ENCODE measurements at places on chromosomes 7 and 10.
A peak's percentile ranks its signal among the peaks of the same experiment; 100 is the strongest.

- DNase-seq: no peak
Observed at GRCh38 chr10:49103761-49104160, 11.6 kb downstream of the VSTM4 start.

- peak; percentile 88 for DNase-seq
Observed at GRCh38 chr7:105808703-105809590, 67.5 kb downstream of the ATXN7L1 start.

DNA sequence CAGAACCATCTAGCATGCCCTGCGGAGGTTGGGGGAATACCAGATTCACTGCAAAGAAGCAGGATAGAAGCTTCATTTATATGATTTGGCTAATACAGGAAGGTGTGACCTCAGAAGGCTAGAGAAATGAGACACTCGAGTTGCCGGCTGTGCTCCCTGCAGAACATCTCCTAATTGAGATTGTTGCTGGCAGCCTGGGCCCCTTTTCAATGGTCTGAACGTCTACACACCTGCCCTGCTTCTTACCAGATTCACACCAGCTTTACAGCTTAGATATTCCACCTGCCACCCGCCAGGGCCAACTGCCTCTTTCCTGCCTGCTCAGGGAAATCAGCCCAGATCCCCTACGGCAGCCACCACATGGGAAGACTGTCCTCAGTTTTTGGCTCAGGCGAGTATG, 475.3 kb upstream of the AUTS2 start:
- no peak for DNase-seq

- no peak for DNase-seq
Observed at GRCh38 chr10:114753126-114753525, 68.5 kb upstream of the FHIP2A start.

DNA sequence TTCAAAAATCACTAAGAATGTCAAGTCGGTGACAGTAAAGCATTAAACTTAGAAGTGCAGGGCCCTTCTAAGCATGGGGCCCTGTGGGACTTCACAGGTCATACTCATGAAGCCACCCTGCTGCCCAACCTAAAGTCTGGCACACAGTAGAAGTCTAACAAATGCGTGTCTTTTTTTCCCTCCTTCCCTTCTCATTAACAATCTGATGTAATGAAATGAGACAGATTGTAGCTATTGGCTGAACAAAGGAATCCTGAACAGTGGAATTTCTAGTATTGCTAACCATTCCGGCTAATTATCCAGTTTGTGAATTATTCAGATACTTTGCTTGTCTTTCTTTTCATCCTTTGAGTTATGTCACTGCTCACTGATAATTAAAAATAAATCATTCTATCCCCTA, 369.9 kb downstream of the WDR11 start:
- no peak for DNase-seq

DNA sequence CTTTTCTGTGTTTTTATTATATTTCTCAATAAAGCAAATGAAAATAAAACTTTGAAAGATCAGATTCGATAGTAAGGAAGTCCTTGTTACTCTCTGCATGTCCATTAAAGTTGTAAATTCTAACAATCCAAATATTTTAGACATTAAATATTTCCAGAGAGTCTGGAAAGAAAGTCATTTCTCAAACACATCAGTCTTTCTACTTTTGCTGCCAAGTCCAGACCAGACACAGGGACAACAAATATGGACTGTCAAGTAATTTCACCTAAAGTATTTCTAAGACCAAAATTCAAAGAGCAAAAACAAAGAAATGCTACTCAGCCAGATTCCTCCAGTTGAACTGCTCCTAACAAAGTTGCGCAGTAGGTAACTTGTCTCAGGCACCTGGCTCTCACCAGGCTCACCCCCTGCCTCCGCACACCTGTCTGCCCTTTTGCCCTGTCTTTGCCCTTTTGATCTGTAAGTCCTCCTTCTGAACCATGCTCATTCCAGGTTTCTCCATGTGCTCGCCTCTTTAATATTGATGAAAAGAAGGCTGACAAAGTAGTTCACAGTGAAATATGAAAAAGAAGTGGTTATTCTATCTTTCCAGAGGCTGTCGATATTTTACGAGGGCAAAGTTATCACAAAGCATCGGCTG, 300.5 kb downstream of the C7orf25 start:
- DNase-seq: no peak

- no peak for DNase-seq
Observed at GRCh38 chr7:94658826-94659225, 2.9 kb upstream of the SGCE start.

- no peak for DNase-seq
Observed at GRCh38 chr10:63899673-63900300, 378.6 kb downstream of the REEP3 start.

- DNase-seq: no peak
Observed at GRCh38 chr10:50251394-50251793, at the start of gene ASAH2. Gene ASAH2 (minus strand): TSS chr10:50251516. CDS start chr10:50248610, 2,906 bp downstream.

DNA sequence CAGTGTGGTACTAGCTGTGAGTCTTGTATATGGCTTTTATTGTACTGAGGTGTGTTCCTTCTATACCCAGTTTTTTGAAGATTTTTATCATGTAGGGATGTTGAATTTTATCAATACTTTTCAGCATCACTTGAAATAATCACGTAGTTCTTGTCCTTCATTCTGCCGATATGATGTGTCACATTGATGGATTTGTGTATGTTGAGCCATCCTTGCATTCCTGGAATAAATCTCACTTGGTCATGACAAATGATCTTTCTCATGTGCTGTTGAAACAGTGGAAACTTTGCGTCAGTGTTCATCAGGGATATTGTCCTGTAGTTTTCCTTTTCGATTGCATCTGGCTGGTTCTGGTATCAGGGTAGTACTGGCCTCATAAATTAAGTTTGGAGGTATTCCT, 7.1 kb upstream of the PRKAR1B start:
- no peak for DNase-seq

DNA sequence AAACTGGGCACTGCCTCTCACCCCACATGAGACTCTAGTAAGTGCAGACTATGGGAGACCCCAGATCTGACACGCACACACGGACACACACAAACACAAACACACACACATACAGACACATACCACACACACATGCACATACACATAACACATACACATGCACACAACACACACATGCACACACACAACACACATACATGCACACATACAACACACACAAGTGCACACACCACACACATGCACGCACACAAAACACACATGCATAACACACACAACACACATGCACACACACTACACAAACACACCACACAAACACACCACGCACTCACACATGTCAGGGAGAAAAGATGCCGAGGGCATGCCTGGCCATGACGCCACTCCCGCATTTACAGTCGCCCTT, 205.5 kb downstream of the TYW1B start:
- no peak for DNase-seq

- peak; percentile 41 for DNase-seq
Observed at GRCh38 chr10:14742815-14743214, 31.9 kb downstream of the FAM107B start.

DNA sequence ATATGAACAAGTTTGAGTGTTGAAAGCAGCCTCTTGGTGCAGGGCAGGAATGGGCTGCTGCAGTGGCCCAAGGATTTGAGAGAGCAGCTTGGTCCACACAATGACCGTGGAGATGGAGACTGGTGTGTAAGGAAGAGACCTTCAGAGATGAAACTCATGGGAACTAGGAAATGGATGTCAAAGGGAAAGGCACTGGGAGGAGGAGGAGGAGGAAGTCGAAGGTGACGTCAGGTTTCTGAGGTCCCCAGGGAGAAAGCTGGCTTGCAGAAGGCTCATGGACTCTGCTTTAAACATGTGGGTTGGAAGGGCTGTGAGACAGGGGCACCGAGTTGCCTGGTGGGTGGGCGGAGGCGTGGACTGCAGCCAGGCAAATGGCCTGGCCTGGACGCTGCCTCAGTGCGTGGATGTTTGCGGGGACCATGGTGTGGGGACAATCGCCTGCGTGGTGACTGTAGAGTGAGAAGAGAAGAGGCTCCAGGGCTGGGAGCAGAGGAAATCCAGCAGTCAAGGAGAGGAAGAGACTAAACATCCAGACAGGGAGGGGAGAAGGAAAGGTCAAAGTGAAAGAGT, 14.6 kb downstream of the C10orf71 start:
- DNase-seq: no peak

DNA sequence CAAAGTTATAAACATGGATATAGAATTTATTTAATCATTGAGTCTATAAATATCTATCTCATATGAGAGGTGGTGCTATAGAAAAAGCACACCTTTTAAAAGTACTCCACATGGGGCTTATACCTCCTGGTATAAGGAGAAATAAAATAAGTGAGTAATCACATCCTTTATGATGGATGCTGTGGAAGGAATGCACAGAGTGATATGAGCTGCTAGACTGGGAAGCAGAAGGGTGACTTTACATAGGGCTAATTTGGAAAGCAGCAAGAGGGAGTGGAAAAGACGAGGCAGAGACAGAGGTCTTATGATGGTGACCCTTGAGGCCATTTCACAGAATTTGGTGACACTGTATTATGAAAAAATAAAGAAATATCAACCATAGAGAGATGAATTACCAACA, 59.4 kb upstream of the AHR start:
- DNase-seq: no peak

DNA sequence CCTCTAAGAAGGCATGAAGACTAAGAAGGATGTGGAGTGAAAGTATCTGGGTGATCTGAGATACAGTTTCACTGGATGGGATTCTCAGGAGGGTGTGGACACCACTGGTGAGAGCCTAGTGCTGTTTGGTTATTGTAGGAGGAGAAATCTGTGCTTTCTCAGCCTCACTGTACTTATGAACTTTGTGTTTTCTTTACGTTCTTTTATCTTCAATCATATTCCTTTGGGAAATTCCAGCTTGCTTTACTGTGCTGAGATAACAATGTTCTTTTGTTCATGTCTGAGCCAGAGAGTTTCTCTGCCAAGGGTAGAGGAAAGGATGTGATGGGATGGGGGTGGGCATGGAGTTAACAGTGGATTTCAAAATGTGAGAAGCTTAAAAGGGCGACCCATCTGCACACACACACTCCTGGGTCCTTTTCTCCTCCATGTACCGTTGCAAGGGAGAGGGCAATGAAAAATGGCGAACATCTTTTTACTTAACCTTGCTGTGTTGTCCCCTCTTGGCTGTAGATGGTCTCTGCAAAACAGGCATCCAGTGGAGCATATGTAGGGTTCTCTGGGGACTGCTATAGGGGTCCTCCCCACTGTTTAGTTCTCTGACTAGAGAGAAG, 25.0 kb upstream of the TAX1BP1 start:
- no peak for DNase-seq

DNA sequence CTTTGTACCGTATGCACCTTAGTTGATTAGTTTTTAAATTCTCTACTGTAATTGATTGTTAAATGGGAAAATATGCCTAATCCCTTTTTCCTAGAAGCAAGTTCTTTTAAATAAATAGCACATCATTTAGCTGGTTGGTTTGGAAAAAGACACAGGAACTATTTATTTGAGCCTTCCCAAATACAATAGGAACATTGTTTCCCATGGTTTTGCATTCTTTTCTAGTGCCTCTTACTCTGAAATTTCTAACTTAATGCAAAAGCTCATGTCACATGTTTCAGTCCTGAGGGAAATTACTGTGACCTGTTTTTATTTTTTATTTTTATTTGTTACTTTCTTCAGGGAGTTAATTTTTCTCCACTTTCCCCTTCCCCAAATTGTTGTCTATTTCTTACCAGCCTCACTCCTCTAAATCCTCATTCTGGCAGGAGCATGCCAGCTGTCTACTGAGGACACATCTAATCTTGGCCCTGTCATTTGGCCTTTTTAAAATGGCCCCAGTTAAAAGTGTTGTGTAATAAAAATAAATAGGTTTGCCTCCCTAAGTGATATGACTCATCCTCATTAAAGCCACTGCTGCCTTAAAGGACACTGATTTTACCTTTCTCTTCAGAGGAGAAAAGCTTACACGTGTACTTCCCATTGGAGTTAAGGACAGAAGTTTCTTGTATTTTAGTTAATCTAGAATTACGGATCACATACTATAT, 94.5 kb downstream of the PPP1R3A start:
- no peak for DNase-seq

GRCh38 chr7:157738066-157738460, 401.3 kb downstream of the DNAJB6 start:
- no peak for DNase-seq

DNA sequence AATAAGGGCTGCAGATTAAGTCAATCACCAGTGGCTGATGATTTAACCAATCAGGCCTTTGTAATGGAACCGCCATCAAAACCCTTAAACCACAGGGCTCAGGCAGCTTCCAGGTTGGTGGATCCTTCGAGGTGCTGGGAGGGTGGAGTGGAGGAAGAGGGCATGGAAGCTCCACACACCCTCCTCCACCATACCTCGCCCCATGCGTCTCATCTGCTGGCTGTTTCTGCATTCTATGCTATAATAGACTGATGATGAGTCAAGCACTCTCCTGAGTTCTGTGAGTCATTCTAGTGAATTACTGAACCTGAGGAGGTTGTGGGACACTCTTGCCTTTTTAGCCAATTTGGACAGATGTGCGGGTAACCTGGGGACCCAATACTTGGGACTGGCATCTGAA, 43.9 kb downstream of the CHST15 start:
- DNase-seq: no peak

DNA sequence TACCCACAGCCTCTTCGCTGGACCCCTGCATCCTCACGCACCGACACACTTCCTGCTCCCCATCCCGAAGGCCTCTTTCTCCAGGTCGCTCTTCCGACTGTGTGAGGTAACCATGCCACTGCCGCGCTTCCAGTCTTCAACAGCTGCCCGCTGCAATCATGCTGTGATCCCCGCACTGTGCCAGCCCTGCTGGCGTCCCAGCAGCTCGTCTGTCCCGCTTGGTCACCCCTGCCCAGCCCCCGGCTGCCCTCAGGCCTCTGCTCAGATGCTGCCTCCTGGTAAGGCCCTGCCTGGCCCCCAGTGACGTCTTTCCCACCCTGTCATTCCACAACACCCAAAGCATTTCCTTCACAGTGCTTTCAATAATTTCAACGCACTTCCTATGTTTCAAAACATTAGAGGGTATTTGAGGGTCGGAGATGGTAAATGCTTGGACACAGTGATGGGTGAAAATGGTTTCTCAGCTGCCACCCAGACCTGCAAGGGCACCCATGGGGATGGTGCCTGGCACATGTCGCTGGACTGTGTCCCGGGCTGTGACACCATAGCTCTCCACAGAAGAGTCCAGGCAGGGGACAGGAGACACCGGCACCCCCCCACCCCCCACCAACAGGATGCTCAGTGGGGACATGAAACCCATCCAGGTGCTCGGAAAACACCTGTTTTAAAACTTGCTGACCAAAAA, 125.2 kb downstream of the MAD1L1 start:
- no peak for DNase-seq

DNA sequence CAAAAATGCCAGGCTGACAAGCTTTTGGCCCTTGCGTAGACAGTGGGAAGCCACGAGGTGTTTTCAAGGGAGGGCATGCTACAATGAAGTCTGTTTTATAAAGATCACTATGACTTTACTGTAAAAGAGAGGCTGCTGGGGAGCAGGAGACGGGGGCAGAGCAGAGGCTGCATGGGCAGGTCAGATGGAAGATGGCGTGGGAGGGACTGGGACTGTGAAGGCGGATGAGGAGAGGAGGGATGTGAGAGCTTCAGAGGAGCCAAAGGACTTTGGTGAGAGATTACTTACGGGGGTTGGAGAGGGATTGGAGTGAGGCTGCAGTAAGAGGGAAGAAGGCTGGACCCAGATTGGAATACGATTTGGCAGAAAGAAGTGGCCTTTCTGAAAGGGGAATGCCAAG, 86.6 kb upstream of the PCBD1 start:
- DNase-seq: no peak

All from inflammatory macrophage treated with lipopolysaccharide for 1 hour (primary cell).